ENCODE measurements at places on chromosomes 4 and X.

DNA sequence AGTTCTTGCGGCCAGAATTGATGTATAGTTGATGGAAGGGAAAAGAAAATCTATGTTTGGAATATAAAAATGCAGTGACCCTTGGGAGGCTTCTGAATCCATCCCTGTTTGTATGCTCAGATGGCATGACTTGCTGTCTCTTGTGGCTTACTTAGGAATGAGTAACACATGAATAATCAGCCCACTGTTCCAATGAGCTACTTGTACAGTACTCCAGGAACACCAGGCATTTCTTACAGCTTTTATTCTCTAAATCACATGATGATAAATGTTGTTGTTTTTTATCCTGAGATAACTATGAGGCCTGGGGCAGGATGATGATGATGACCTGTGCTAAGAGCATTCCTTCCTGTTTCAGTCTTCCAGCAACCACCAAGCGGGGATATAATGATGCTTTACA is 18.9 kb downstream of the TMPRSS11E start:
- DNase-seq: no peak

DNA sequence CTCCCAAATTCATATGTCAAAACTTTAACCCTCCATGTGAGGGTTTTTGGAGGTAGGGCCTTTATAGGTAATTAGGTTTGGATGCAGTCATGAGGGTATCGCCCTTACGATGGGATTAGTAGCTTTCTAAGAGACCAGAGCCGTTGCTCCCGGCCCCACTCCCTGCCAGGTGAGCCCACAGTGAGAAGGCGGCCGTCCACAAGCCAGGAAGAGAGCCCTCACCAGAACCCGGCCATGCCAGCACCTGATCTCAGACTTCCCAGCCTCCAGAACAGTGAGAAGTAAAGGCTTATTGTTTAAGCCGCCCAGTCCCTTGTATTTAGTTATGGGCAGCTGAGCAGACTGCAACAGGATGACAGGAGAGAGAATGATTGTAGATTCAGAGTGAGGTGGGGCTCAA is 40.8 kb downstream of the DCTD start:
- no peak for DNase-seq

DNA sequence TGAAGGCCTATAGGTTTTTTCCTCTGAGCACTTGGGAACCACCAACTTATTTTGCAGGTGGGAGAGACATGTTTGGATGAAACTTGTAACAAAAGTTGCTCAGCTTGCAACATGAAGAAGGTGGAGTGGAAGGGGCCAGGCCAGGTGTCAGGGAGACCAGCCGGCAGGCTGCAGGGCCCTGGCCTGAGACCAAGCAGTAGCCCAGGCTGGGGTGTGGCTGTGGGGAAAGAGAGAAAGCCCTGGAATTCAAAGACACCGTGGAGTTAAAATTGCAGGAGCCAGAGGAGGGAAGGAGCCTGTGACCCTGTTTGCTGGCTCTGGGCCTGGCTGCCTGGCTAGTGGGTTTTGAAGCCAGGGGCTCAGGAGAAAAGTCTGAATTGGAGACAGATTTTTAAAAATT is 43.4 kb downstream of the EFNB1 start:
- no peak for DNase-seq

GRCh38 chrX:50638123-50638522 is 167.5 kb upstream of the DGKK start:
- DNase-seq: no peak

GRCh38 chr4:140099983-140100382 is 54.0 kb downstream of the MAML3 start:
- DNase-seq: peak; percentile 18

DNA sequence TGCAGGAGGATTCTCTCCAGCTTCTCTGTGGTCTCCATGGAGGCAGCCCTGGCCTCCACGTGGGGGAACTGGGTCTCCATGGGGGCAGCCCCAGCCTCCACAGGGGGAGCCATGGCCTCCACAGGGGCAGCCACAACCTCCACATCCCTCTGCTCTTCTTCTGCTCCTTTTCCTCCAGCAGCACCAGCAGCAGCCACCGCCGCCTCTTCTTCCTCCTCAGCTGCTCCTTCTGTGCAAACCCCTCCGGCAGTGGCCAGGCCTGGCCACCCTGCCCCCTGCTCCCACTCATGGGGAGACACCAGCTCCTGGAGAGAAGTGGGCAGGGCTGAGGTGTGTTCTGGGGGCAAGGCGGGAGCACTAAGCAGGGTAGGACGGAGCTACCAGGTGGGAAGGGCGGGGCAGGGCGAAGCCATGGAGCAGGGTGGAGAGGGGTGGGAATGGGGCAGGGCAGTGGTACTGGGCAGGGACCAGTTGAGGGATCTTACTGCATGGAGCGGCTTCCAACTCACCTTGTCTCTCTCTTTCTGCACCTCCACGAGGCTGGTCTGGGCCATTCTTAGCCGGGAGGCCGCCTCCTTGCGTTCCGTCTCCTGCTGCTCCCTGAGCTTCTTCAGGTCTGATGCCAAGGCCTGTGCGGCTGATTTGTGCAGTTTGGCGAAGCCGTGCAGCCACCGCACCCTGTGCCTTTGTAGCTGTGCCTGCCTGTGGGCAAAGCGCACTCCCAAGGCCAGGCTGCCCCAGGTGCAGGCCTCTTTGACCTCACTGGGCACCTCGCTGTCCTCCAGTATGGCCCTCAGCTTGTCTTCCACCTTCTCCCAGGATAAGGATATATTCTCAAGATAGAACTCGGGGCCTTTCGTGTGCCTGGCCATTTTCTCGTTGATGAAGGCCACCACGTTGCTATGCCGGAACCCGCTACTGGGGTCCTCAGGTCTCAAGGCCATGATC is 766 bp downstream of the TEX13A start:
- DNase-seq: no peak

DNA sequence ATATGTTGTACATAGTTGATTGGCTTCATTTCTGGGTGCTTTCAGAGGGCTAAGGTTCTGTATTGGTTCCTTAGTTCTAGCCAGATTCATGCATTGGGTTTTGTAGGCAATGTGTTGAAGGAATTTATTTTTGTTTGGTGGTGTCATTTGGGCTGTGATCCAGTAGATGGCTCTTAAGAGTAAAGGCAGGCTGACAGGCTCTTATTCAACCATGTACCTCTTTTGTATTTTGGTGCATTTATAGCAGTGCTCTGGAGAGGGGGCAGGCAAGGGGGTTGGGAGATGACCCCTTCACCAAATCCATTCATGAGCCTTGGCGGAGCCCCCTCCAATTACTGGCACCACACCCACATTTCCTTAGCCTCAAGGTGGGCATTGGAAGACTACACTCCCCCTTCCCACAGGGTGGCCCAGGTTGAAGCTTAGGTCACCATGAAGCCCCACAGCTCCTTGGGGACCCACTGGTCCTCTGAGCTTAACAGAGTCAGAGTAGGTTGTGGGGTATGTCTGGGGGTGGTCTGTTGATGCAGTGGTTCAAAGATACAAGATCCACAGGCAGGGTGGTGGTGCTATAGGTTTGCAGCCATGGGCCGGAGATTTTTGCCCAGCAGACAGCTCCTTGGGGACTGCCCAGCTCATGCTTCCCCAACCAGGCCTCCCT is 143.0 kb upstream of the GNPDA2 start:
- DNase-seq: no peak

- no peak for DNase-seq
Measured at GRCh38 chrX:46959985-46960700, 47.9 kb downstream of the JADE3 start.

DNA sequence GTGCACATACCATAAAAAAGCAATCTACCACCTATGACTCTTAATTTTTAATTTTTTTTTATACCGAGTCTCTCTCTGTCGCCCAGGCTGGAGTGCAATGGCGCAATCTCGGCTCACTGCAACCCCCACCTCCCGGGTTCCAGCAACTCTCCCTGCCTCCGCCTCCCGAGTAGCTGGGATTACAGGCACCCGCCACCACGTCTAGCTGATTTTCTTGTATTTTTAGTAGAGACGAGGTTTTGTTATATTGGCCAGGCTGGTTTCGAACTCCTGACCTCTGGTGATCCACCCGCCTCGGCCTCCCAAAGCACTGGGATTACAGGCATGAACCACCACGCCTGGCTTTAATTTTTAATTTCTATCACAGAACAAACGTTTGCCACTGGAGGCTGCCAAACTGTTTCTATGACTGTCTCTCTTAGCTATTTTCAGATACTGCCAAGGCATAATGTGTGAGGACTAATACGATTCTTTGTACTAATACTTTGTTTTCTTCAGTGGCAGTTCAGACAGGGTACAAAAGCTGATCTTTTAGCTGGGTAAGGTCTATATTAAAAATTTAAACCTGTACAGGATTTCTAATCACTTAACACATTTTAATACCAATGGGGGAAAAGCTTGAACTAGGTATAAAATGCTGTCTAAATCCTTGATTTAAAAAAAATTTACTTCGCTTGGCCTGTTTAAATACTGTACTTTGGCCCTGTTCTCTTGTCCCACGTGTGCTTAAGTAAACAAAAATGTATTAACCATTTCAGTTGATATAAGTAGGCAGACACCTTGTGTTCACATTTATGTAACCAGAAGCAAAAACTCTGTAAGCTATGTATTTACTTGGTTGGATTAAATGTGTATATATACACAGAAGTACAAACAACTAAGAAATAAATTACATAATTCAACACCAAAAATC is 2.3 kb downstream of the PGRMC2 start:
- DNase-seq: no peak

DNA sequence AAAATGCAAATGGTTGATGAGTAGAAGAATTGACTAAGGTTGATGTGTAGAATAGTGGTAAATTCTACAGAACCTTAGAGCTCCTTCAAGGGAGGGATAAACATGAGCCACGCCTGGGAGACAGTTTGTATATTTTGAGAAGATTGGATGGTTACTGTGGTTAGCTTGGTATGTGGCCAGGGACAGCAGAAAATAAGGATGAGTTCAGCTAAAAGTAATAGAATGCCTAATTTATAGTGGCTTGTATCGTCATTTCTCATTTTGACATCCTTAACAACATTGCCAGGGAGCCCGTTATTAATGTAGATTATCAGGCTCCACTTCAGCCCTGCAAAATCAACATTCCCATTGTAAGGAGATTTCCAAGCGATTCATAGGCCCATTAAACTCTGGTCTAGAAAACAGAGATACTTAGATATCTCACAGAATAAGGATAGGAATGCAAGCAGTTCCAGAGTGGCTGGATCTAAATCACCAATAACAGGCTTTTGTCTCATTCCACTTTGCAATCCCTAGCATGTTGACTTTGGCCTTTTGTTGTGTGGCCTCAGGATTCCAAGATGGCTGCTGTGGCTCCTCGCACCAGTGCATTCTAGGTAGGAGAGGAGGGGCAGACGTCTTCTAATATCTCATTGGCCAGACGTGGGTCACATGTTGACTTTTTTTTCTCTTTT is 6.4 kb upstream of the PTTG2 start:
- no peak for DNase-seq

- DNase-seq: peak; percentile 36
Measured at GRCh38 chr4:6783111-6783981, 819 bp downstream of the KIAA0232 start.

- no peak for DNase-seq
Measured at GRCh38 chr4:13143222-13144070, 340.7 kb downstream of the RAB28 start.

GRCh38 chrX:16786791-16787735 is 797 bp downstream of the TXLNG start:
- no peak for DNase-seq

All from cerebellar nuclear complex (tissue), 1 donor.